ENCODE measurements at places on chromosomes 11 and 22.

- DNase-seq = no peak
These were observed 73.6 kb upstream of the GDPD4 start for GRCh38 chr11:77375107-77375506.

GRCh38 chr11:47177229-47177845, 658 bp upstream of the ARFGAP2 start:
- DNase-seq = peak; percentile 66

- DNase-seq = no peak
These were observed 195.2 kb downstream of the TRIM29 start for GRCh38 chr11:119942583-119943297.

DNA sequence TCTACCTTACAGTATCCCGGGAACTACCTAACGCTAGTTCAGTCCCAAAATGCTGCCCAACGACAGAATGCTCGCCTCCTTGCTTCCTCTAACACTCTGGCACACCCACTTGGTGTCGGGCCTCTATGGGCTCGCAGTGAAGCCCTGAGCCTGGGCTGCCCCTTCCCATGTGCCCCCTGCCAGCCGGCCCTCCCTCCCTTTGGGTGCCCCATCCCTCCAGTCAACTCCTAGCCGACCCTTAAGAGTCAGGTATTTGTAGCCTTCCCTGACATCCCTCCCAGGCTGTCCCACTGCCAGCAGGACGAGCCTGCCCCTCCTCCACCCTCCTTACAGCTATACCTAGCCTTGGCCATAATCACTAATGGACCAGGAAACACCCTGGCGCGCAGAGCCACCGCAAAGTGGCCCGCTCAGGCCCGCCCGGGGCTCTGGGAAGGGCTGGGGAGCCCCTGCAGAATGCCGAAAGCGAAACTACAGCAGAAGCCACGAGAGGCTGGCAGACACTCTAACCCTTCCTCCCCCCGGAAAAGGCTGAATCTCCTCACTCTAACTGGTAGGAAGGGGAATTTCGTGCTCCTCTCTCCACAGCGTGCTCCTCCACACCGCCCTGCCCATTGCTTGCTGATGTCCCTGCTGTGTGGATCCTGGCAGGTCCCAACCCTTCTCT, 8.2 kb downstream of the CBX7 start:
- peak; percentile 47 for DNase-seq

DNA sequence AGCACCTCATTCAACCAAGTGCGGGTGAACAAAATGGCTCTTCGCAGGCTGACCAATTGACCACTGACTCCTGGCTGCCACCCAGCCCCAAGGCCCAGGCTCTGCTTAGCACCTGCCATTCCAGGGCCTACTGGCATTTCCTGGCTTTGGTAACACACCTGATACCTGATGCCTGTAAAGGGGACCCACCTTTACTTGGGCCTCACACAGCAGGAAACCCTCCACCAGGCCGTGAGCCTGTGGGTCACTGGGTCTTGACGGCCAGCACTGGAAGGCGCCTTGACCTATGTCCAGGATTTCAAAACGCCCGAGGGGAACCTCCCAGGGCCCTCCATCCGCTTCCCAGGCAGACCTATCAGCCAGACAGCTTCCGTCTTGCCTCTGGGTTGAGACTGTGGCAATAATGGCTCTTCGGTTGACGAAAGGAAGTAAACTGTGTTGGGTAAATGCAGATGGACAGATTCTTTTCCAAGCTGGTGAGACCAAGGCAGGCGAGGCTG, 16.8 kb upstream of the TMEM184B start:
- DNase-seq = no peak

- no peak for DNase-seq
These were observed 51.8 kb downstream of the MICAL3 start for GRCh38 chr22:17972385-17973191.

- DNase-seq = no peak
These were observed 122.6 kb downstream of the APOL5 start for GRCh38 chr22:35840302-35840739.

GRCh38 chr11:19615341-19616183, 97.1 kb upstream of the NAV2 start:
- no peak for DNase-seq

DNA sequence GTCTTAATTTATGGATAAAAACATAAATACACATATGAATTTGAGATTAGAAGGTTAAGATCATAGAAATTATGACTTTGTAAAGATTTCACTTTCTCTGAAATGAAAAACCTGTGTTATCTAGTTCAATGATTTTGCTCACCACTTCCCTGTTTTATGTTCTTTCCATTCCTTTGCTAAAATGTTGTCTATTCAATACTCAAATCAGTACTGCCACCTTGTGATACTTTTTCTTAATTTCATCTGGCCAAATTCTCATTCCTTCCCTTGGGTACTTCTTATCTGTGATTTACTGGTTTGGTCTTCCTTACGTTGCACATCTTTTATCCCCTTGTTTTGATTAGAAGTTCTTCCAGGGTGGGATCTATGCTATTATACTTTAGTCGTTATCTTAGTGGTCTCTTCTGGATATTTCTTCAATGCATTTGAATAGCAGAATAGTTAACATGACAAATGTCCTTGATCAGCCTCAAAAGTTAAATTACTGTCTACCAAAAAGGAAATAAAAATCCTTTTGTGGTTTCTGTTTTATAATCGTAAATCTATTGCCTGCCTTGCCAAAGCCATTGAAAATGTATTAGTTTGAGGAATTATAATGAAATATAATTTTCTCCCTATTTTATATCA, 197.0 kb downstream of the PGR start:
- DNase-seq = no peak

Data from activated CD4-positive, alpha-beta T cell treated with anti-CD3 and anti-CD28 coated beads, Interleukin-2, amount 50 U/mL, for 1 hour (primary cell).